GDM1 (cell line): ENCODE measurements at places on chromosomes 13 and 19.

GRCh38 chr19:39479916-39480315 lies 722 bp upstream of the TIMM50 start:
- DNase-seq = no peak

- DNase-seq = no peak
Observed at GRCh38 chr19:32624410-32624809, 43.4 kb downstream of the PDCD5 start.

- DNase-seq = no peak
Observed at GRCh38 chr19:6056282-6056741, 54.0 kb downstream of the RFX2 start.

GRCh38 chr13:31274390-31274789 lies 74.6 kb downstream of the B3GLCT start:
- DNase-seq = no peak

DNA sequence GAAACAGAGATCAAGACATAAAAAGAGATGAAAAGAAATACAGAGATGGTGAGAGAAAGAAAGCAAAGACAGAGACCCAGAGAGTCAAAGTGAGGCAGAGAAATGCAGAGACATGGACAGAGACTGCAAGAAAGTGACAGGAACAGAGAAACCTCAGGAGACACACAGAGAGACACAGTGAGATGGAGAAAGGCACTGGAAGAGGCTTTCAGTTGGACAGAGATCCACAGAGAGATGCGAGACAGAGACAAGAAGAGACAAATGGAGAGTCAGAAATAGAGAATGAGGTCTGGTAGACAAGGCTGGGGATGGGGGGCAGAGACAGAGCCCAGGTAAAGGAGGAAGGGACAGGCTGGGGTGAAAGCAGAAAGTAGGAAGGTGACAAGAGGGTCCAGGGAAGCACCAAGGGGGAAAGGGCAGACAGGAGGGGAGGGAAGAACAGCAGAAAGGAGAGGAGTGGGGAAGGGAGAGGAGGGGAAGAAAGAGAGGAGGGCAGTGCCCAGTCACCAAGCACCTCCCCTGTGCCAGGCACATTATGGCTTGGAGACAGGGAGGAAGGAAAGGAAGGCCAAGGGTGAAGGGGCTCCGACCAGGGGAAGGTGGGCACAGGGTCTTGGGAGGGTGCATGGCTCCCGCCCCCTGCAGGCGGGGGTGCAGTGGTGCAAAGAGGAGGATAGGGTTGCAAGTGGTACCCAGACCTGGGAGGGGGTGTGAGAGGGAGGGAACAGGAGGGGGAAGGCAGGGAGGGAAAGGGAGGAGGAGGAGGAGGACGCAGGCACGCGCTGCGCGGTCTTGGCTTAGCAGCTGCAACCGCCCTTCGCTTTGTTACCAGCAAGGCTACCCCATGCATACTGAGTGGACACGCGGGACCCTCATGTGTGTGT lies 38.4 kb downstream of the DEDD2 start:
- DNase-seq = no peak

- DNase-seq = no peak
Observed at GRCh38 chr19:32673573-32673972, 1.4 kb downstream of the ANKRD27 start.

DNA sequence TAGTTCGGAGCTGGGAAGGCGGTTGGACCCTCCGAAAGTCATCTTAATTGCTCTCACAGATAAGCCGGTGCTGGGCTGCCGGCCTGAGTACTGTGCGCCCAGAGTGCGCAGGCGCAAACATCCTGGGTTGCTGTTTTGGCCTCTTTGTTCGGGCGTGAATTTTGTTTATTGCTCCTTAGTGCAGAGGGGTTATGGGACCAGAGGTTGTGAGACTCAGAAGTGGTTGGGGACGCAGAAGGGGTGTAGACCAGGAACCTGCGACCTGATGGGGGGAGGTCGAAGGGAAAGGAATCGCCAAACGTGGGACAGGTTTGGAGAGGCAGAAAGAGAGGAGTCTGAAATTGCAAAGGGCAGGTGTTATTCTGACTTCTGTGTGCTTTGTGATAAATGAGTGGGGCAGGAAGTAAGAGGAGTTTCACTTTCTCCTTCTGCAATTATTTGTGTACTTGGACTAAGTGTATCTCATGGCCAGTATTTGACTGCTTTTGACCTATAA lies 607 bp upstream of the ZNF566 start:
- no peak for DNase-seq

DNA sequence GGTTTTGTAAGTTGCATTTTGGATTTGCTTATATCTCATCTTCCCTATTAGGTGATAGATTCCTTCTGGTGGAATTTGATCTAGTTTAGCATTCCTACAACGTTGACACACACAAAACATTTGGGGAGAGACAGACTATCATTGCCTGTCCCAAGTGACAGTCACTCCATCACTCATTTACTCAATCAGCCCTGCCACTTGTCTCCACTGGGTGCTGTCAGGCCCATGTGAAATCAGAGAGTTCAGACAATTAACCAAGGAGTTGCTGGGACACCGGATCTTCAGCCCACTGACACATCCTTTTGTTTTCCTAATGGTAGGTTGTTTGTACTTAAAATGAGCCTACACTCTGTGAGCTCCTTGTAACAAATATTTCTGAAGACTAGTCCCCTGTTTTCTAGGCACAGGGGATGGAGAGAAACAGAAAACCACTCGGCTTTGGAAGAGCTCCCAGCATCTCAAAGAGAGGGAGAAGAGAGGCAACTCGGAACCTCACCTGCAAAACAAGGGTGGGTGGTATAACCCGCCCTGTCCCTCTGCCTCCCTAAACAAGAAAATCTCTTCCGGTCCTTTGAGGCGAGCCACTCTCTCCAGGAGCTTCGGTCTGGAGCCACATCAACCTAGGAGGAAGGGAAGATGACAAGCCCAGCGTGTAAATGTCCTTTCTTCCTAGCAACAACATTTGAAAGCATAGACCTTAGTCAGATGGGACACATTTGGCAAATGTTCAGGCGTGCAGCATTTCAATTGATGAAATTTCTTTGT lies 440.9 kb upstream of the KLF12 start:
- no peak for DNase-seq

DNA sequence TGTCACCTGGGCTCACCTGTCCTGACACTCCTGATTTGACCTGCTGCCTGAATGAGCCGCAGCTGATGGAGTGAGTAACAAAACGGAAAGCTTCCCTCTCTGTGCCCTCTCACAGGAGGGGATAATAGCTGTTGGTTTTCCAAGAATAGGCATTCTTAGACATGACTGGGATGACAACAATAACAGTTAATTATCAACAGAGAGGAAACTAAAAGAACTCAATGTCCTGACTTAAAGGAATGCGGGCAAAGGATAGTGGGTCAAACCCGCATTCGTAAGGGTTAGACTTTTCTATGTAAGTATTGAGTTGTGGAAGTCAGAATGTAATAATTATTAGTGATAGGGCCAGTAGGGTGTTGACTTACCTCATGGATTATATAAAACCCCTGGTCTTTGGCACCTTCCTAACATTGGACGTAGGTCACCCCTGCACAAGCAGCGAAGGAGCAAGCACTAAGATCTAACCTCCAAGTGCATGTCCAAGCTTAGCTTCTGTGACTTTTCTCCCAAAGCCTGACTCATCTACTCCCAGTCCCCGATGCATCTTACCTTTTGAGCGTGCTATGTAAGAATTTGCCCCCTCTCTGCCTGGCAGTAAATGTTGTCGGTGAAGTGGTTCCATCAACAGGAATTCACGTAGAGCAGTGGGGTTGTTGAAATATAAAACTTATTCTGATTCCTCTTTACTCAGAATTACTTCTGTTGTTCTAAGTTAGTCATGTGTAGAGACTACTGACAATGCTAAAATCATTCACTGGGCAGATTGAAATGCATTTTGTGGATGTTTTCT lies 442.3 kb downstream of the FGF9 start:
- no peak for DNase-seq

- DNase-seq = peak; percentile 66
Observed at GRCh38 chr13:76803831-76804230, 82.4 kb downstream of the KCTD12 start.

DNA sequence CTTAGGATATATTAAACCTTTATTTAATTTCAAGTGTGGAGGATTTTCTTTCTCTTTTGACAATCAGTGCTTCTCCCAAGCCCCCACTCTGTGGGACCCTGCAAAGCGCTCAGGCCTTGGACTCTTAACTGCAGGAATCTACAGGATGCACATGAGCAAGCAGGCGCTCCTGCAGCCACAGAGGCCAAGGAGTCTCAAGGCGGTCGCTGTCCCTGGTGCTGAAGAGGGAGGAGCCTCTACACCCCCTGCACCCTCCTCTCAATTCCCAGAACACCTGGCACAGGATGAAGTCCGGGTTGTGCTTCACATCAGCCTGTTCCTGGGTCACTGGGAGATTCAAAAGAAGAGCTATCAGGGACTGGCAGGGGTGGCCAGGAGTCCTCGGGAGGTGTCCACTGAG lies 13.5 kb downstream of the OR10H4 start:
- no peak for DNase-seq

- DNase-seq = no peak
Observed at GRCh38 chr13:59230484-59231264, 933.1 kb downstream of the DIAPH3 start.

DNA sequence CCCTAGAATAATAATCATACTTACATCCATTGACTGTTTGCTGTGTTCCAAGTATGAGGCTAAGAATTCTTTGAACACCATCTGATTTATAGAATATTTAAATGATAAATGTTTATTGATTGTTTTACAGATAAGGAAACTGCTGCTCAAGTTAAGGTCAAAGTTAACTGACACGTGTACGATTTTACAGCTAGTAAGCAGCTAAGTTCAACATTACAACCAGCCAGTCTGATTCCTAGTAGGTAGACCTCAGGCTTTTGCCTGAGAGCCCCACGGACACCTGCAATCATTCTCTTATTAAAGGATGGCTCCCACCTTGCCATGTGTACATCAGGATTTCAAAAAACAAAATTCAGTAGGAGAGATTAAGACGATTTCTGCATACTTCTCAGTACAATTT lies 141.9 kb downstream of the SPRY2 start:
- no peak for DNase-seq

GRCh38 chr13:27300941-27301586 lies 30.4 kb downstream of the RASL11A start:
- no peak for DNase-seq

DNA sequence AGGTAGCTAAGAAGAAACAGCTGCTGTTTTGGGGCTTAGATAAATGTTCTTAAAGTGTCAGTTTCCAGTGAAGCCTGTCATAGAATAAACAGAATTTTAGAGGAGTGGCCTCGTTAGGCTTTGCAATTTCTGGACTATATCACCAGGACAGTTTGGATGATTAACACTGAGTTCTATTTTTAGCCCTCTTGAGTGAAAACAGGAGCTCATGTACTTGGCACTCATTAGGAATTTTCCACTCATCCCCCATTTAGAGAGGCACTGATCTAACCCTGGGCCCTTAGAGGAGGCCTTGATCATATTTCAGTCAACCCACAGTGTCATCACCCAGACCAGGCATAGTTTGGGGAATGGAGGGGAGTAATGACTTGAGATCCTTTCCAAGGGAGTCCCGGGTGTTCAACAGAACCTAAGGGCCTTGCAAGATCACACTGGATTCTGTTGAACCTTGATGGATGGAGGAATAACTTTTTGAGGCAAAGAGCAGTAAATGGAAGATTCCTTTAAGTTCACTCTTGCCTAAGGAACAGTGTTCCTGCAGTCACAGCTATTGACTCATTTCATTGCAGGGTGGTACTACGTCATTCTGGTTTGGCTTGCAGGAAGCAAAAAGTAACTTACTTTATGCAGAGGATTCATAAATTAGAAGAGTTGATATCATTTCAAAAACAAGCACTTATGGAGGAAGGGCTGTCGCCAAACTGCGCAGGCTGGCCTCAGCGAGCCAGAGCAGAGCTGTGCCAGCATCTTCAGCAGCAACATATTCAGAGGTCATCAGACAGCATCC lies 160.2 kb downstream of the SLC7A1 start:
- no peak for DNase-seq

- DNase-seq = no peak
Observed at GRCh38 chr13:98960606-98961502, 17.0 kb downstream of the DOCK9 start.

DNA sequence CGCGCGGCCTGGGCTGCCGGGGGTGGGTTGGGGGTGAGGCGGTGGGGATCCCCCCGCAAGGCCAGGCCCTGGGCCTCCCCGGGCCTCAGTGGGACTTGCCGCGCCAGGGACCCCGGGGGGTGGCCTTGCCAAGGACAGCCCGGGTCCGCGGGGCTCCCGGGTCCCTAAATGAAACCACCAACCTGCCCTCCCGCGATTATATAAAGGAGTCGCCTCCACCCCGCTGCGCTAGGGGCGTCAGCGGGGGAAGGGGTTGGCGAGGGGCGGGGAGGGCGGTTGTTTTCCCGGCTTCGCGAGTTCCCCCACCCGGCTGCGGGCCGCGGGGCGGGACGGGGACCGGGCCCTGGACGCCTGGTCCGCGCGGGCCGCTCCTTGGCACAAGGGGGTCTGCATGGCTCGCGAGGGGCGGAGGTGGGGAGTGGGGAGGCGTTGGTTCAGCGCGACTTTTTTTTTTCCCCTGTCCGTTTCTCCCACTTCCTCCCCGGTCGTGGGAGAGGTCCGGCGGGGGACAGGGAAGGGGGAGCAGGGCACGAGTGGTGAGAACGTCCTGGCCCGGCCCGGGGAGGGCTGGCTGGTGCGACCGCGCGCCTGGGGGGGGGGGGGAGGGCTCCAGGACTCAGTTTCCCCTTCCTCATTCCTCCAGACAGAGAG lies 822 bp upstream of the ZBTB7A start:
- peak; percentile 40 for DNase-seq

GRCh38 chr13:101711307-101712025 lies 259.0 kb downstream of the ITGBL1 start:
- DNase-seq = no peak

DNA sequence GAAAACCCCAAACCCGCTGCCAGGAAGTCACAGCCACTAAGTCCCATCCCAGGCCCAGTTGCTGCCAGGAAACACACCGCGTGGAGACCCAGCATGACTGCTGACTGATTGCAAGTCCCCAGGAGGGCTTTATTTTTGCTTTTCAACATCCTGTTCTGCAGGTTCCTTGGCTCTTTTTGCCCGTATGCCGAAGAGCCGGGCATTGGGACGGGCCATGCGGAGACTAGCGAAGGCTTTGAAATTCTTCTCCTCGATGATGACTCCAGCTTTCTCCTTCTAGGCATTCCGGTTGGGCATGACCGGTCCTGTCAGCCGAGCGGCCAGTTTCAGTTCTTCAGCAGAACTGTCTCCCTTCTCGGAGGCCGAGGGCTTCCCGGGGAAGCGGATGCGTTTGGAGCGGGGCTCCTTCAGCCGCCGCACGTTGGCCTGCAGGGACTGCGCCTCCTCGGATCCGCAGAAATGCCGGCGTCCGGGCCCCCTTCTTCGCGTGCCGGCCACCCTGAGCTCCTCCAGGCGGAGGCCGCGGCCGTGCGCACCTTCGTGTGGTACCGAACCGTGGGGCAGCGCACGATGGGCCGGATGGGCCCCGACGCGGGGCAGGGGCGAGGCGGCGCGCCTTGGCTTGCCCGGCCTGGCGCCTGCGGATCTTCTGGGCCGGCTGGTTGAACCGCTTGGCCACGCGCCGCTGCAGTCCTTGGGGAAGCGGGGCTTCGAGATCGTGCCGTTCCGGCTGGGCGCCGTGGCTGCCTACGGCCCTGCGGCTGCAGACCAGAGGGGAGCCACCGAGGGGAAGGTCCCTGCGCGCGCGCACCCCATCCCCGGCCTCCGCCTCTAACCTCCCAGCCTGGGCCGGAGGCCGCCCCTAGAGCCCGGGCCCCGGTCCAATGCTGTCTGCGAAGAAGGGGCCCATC lies 15.2 kb downstream of the ZSCAN5C start:
- no peak for DNase-seq

GRCh38 chr13:84431646-84432045 lies 549.4 kb upstream of the SLITRK1 start:
- no peak for DNase-seq
